ENCODE measurements at places on chromosomes 12 and 14.

DNA sequence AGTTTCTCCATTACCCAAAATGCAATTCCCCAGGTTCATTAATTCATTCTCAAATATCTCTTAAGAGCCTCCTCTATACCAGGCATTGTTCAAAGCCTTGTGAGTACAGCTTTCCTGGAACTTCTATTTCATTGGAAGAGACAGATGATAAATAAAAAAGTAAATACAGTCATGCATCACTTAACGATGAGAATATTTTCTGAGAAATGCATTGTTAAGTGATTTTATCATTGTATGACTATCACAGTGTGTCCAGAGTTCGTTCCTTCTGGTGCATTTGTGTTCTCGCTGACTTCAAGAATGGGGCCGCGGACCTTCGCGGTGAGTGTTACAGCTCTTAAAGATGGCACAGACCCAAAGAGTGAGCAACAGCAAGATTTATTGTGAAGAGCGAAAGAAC lies 66.0 kb downstream of the ANO4 start:
- no peak for DNase-seq

GRCh38 chr12:57039016-57039798 lies 10.7 kb downstream of the MYO1A start:
- no peak for DNase-seq

DNA sequence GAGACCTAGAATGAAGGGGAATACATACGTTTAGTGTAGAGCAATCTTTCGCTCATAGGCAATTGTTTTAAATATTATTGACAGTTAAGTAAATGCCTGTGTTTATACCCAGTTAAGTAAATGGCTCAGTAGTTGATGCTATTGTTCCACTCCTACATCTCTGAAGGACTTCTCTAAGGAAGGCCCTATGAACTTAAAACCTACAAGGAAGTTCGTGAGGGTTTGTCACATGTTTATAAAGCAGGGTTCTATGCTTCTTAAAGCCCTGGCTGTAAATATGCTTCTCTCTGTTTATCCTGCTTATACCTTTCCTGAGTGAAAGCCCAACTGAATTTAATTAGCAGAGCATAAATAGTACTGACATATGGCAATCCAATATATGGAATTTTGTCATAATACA lies 282.1 kb upstream of the NPAS3 start:
- no peak for DNase-seq

- no peak for DNase-seq
Observed at GRCh38 chr14:33909380-33910084, 41.3 kb downstream of the EGLN3 start.

DNA sequence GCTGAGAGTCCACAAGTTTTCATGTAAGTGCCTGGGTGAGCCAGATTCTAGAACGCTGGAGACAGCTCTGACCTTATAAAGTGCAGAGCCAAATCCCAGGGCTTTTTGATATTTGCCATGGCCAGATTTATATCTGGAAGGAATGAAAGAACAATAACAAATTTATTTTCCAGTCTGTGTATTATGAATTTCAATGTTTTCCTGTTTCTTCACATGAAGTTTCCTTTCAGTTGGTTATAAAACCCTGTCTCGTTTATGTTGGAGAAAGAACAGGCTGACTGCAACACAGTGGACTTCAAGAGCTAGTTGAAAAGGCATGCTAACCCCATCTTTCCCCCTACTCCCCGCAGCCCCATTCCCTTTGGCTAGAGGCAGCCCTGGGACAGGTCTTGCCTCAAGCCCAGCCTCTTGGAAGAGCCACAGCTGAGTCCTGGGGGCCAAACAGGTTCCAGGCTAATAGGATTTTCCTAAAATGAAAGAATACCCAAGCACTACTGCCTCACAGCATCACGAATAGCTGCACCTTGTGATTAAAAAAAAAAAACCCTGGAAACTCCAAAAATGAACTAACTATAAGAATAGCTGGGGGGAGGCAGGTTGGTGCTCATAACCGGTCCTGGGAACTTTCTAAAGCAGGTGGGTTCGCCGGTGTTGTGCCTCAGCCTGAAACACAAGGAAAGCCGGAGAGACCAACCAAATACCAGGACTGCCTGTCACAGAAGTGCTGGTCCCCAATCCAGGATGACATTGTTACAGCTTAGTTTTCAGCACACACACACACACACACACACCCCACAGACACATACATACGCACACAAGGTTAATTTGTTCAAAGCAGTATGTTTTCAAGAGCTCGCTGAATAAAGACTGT lies 1.5 kb downstream of the FBLN5 start:
- no peak for DNase-seq

DNA sequence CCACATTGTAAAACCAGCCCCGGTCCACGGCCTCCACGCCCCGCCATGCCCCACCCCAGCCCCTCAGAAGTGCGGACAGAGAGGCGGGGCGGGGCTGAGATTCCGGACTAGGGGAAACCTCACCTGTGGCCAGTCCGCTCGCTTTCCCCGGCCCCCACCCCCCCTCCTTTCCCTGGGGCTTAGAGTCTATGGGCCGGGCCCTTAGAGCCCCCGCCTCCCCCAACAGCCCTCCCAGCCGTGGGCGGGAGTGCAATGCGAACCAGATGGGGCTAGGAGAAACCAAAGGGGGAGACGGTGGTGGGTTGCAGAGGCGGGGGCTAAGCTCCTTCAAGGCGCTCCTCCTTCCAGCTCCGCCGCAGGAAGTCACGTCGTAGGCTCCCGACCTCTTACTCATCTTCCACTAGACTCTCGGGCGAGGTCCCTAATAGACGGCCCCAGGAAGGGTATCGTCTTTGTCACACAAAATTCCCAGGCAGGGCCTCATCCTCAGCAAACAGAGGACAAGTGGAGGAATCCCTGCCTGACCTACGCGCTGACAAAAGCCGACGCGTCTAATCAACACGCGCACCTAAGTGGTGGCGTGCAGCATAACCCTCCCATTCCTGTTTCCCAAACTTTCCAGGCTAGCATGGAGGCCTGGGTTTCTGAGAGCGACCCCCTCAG lies 1.1 kb upstream of the NAB2 start:
- DNase-seq = peak; percentile 90

GRCh38 chr14:45065956-45066355 lies 18.0 kb upstream of the PRPF39 start:
- no peak for DNase-seq

DNA sequence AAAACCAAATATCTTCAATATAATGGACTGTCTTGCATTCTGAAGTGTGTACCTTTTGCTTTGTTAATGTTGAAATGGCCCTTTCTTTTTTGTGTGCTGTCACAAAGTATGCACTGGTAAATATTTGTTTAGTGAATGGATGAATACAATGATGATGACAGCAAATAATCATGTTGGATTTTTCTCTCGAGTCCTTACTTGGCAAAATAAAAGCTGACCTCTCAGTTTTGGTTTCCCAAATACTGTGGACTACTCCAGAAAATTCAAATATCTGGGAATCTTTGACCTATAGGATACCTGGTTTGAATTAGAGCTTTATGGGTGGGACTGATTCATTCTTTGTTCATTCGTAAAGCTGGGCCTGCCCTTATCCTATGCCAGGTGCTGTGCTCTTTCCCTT lies 5.5 kb downstream of the UBE3B start:
- DNase-seq = no peak

DNA sequence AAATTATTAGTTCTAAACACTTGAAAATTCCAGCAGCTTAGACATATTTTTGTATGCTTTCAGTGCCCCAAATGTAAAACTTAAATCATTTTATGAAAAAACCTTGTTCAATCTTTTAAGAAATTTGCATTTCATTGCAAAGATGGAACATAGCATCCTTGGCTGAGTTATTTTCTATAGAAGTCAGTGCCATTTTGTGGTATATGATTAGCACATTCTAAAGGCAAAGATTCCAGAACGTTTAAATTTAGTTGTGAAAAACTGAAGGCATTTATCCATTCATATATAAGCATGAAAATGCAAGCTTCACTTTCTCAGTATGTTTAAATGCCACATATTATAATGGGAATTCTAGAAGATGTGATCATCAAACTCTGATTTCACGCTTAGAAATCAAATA lies 332.1 kb downstream of the APAF1 start:
- DNase-seq = no peak

DNA sequence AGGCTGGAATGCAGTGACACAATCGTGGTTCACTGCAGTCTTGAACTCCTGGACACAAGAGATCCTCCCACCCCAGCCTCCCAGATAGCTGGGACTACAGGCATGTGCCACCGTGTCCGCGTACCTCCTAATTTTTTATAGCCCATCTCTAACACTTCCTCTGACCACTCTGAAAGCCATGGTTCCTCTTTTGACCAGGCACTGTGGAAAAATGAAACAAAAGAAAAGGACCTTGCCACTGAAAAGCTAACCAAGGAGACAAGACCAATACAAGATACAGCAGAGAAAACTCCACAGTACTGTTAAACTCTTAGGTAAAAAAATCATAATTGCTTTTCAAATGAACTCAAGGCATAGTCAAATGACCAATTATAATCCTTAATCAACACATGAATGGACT lies 233.3 kb downstream of the NEDD1 start:
- no peak for DNase-seq

DNA sequence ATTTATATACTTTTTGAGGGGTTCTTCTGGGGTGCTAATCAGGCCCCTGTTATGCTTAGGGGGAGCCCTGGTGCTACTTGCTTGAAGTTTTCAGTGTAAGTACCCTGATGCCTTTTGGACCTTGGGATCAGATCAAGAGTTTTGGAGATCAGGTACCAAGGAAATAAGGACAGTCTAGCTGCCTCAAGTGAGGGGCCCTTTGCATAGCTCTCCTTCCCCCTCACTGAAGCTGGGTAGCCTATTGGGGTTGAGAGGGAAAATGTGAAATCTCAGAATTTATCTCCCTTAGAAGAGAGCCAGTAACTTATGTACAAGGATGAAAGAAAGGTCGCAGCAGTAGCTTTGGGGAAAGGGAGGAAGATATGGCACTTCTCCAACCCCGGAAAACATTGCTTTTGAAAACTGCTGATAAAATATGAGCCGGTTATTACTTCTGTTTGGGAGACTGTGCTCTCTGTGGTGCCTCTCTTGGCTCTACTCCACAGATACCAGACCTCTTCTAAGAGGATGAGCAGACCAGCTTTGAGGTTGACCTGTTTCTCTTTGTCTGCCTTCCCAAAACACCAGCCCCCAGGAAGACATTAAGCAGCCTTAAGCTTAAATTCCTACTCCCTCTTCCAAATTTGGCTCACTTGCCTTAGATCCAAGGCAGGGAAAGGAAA lies 8.8 kb upstream of the AMHR2 start:
- DNase-seq = no peak

DNA sequence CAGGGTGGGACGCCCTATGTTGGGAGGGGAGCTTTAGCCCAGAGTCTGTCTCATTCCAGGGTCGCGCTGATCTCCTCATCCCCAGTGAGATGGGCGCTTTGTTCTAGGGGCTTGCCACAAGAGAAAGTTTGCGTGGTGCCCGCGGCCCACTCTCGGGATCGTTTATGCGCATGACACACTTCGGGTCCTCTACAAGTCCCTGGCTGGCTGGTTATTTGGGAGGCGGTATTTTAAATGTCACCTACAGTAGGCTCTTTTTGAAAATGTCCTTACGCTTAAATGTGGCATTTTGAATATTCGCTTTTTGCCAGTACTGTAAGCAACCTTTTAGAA lies 541 bp downstream of the GOLT1B start:
- DNase-seq = no peak

GRCh38 chr12:101686176-101686575 lies 11.3 kb upstream of the CHPT1 start:
- no peak for DNase-seq

DNA sequence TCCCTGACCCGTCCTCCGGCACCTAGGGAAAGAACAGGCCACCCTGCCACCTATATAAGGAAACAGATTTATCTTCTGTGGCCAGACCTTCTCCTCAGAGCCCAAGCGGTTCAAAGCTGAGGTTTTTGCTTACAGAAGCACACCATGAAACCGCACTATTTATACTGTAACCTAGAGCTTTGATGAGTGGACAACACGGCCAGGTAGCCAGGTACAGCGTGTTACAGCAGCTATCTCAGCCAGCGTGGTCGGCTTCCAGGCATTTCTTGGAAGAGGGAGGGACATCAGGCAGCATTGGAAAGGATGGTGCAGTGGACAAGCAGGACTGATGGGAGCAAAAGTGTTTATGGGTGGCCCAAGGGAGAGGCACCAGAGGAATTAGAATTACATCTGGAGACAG lies 34.4 kb downstream of the TTC7B start:
- DNase-seq = no peak

DNA sequence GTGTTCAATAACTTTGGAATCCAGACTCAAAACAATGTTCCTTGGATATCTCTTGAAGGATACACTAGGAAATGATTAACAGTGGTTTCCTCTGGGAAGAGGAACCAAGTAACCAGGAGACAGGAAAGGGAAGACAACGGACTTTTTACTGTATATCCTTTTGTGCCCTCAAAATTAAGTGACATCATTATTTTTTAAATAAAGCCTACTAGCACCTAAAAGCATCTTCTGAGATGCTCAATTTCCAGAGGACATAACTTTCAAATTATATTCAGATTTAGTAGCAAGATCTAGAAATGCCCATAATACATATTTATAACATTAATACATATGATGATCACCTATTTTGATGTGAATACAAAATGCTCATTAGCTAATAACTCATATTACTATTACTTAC lies 6.5 kb downstream of the HECTD1 start:
- DNase-seq = no peak

GRCh38 chr14:71403656-71404055 lies 496.4 kb downstream of the PCNX1 start:
- no peak for DNase-seq

- no peak for DNase-seq
Observed at GRCh38 chr12:12178559-12178958, 88.3 kb downstream of the LRP6 start.

DNA sequence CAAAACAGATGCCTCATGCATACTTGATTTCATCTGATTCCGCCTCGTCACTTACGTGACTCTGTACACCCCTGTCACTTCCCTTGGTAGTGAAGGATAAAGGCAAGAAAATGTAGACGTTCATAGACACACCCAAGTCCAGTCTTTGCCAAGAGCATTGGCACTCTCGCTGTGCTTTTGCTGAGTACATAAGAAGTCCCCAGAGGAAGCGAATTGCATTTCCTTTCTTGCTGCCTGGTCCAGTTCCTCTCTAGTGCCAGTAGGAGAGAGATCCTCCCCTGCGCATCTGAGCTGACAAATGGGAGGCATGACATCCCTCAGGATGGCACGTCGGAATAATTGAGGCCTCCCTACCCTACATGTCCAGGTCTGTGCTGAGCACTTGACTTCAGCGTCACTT lies 21.3 kb upstream of the RIN3 start:
- no peak for DNase-seq

GRCh38 chr12:48512855-48513254 lies 12.6 kb upstream of the OR8S1 start:
- no peak for DNase-seq

DNA sequence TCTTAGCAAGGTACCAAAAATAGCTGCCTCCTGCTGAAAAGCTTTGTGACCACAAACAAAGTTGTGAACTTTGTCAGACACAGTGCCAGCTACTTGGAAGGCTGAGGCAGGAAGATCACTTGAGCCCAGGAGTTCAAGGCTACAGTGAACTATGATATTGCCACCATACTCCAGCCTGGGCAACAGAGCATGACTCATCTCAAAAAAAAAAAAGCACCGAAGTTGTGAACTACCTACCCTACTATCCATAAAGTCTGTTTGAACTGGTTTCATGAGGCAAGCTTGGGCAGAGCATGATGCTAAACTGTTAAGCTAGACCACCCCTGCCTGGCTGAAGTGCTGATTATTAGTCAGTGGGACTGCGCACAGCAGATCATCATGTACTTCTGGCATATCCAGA lies 75.5 kb downstream of the RAD52 start:
- DNase-seq = no peak

- no peak for DNase-seq
Observed at GRCh38 chr12:117792471-117792870, 176.3 kb downstream of the KSR2 start.

Data from WTC11 (cell line).